ENCODE measurements at places on chromosomes 12 and 14.
A peak's percentile ranks its signal among the peaks of the same experiment; 100 is the strongest.

DNA sequence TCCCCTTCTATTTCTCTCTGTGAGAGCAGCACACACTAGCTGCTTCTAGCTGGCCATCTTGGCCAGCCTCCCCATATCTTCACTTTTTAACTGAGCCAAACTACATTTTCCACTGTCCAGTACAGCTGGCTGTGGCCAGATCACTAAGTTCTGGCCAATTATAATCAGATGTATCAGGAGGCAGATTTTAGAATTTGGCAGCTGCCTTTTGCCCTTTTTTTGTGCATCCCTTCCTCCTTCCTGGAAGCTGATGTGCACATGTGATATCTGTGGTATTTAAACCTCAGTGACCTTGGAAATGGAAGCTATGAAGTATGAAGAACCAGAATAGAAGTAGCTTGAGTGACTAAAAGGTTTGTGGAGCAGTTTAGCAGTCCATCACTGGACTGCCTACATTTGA lies 49.8 kb upstream of the ANO6 start:
- no peak for DNase-seq

DNA sequence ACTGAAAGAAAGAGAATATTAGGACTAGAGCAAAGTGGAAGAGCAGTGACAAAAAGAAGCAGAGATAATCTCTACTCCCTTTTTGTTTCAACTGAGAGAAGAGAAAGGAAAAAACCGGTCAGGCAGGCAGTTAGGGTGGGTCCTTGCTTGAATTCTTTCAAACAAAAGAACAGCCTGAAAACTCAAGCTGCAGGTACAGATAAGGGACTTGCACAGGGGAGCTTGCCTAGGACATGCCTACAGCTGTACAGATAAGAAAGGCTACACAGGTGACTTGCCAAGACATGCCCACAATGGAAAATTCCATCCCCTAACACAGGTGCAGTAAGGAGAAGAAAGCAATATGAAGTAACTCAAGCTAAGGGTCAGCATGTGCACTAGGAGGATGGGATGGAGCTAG lies 532.2 kb upstream of the MIS18BP1 start:
- DNase-seq, result no peak

- no peak for DNase-seq
Measured at GRCh38 chr14:90242444-90242843, 13.9 kb upstream of the PSMC1 start.

DNA sequence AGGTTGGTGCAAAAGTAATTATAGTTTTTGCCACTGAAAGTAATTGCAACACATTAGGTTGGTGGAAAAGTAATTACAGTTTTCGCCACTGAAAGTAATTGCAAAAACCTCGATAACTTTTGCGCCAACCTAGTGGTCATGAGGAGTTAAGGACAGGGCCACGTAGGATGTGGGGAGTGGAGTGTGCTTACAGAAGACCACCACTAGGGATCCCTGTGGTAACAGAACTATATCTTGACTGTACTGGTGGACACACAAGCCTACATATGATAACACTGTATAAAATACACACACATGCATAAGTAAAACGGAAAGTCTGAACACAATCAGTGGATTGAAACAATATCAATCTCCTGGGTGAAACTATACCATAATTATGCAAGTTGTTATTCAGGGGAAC lies 187.4 kb upstream of the ABCD2 start:
- DNase-seq, result no peak

GRCh38 chr12:111457071-111457470 lies 51.3 kb downstream of the SH2B3 start:
- DNase-seq, result no peak

GRCh38 chr12:3755898-3756297 lies 3.0 kb upstream of the CRACR2A start:
- no peak for DNase-seq

DNA sequence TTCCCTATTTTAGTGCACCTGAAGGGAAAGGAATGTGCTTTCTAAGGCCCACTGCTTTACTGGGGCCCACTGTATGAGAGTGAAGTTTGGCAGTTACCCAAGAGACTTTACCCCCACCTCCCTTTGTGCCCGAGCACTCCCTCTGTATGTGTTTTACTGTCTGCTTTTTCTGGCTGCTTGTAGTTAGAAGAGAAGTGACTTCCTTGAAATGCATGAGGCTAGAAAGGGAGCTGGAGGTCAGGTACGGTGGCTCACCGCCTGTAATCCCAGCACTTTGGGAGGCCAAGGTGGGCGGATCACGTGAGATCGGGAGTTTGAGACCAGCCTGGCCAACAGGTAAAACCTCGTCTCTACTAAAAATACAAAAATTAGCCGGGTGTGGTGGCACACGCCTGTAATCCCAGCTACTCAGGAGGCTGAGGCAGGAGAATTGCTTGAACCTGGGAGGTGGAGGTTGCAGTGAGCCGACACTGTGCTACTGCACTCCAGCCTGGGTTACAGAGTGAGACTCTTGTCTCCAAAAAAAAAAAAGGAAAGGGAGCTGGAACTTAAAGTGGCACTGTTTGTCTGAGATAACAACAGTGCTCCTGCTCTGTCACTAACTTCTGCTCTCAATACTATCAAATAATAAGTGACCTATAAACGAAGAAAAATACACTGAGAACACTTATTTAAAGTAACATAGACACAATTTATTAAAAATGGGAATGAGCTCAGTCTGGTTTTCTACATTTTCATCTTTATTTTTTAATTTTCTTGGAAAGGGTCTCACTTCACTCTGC lies 5.8 kb downstream of the TRIP11 start:
- no peak for DNase-seq

GRCh38 chr14:58245562-58245961 lies 919 bp downstream of the PSMA3 start:
- no peak for DNase-seq

- DNase-seq, result no peak
Measured at GRCh38 chr14:68016255-68016914, 196.8 kb downstream of the RAD51B start.

GRCh38 chr12:66707002-66707697 lies 28.3 kb upstream of the GRIP1 start:
- DNase-seq, result no peak

DNA sequence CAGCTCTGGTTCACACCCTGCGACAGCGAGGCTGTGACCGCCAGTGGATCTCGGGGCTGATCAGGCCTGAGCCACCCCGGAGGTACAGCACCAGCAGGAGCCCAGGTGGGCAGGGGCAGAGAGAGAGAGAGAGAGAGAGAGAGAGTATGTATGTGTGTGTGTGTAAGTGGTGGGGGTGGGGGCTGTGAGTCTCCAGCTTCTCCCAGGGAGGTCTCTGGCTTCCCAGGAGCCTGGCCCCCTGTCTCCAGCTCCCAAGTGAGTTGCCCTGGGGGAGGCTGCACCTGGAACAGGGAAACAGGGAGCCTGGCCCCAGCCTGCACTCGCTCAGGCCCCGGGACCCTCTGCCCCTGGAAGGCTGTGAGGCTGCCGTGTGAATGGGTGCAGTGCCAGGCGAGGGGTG lies 2.0 kb downstream of the C14orf180 start:
- DNase-seq, result no peak

DNA sequence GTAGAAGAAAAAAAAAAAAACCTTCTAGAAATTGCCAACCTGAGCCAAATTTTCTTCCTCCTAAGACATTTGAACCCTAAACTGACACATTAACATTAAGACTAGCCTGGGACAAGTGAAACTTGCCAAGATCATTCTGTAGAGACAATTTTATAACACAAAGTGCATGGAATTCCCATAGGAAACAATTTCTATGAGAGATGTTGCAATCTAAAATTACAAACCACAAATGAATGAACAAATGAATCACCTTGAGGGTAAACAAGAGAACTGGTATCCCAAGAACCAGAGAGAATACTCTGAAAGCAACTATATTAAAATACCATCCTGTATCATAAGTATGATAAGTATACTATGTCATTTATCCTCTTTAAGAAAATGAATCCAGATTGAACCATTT lies 165.3 kb downstream of the DICER1 start:
- DNase-seq, result no peak

- no peak for DNase-seq
Measured at GRCh38 chr14:61523751-61524150, 171.6 kb upstream of the HIF1A start.

GRCh38 chr12:121649819-121650353 lies 19.6 kb downstream of the MORN3 start:
- DNase-seq, result peak; percentile 44

GRCh38 chr12:74286254-74286653 lies 251.4 kb upstream of the ATXN7L3B start:
- DNase-seq, result no peak

DNA sequence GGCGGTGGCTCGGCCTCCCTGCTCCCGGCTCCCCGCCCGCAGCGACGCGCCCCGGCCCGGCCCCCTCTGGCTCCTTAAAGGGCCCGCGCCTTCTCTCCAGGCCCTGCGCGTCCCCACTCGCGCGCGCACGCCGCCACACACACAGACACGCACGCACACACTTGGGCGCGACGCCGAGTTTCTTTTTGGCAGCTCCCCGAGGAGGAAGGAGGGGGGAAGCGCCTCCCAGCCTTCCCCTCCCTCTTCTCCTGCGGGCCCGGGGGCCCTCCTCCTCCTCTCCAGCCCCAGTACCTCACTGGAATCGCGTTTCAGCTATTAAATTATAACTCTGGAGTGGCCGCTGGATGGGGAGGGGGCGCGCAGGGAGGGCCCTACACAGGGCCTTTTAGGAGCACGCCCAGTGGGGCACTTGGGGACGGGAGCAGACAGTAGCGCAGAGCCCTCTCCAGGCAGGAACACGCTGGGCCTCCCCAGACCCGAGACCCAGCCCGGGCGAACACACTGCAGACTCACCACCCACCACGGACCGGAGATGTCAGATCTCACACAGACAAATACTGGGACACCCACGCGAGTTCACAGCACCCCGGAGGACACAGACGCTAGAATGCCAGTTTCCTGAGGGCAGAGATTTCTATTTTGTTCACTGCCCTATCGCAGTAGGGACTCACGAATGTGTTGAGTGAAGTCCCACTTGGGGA lies 411 bp upstream of the NCOR2 start:
- DNase-seq, result peak; percentile 84

GRCh38 chr14:37018571-37019240 lies 153.7 kb downstream of the SLC25A21 start:
- no peak for DNase-seq

GRCh38 chr12:33313476-33313875 lies 126.1 kb downstream of the SYT10 start:
- no peak for DNase-seq

GRCh38 chr12:20596061-20596460 lies 99.1 kb upstream of the SLCO1C1 start:
- DNase-seq, result no peak

DNA sequence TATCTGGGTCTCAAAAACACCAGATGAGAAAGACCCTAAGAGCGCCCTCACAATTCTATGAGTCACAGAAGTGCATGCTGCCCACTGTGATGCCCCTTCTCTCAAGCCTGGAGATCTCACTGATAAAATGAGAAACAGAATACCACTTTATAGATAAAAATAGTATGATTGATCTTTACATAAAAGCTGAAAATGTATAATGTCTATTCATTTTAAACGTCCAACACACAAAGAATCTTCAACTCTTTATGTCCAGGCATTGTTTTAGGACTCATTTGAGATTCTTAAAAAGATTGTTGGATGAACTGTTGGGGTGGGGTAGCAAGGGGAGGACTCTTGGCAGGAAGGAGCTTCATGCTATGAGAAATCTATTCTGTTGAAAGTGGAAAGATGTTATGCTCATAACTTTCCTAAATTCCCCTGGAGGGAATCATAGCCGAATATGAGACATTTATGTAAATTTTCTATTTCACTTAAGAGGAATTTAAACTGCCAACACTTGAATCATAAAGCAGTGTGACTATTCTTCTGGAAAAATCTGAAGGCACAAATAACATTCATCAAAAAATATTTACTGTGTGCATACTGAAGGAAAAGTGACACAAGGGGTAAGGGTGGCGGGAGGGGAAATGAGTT lies 174.6 kb downstream of the STXBP6 start:
- no peak for DNase-seq

DNA sequence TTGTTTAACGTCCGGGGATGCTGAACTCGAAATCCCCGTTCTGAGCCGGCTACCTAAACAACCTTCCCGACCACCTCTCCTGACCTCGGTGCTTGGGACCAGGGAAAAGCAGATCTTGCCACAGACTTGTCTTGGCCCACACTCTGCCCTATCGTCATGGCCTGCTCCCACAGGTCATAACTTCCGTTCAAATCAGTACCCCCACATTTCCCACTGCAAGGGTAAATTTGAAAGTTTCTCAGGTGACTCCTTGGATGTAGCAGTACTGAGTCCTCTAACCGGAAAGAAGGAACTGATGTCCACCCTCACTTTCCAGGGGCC lies 612 bp upstream of the RBM23 start:
- no peak for DNase-seq

DNA sequence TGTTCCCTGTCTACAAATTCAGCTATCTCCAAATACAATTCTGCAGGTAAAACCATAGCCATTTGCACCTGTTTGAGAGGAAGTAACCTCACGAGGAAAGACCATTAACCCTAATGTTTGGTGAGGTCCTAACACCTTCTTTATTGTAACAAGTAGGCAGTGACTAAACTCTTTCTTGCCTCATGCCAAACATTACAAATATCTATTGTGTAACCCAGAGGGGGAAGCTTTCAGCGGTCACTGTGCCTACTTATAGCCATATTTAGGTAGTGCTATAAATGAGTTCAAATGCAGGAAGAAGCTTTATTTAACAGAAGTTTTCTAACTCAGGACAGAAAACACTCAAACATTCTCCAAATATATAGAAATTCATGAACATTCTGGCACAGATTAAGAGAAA lies 252.7 kb downstream of the LRFN5 start:
- no peak for DNase-seq

DNA sequence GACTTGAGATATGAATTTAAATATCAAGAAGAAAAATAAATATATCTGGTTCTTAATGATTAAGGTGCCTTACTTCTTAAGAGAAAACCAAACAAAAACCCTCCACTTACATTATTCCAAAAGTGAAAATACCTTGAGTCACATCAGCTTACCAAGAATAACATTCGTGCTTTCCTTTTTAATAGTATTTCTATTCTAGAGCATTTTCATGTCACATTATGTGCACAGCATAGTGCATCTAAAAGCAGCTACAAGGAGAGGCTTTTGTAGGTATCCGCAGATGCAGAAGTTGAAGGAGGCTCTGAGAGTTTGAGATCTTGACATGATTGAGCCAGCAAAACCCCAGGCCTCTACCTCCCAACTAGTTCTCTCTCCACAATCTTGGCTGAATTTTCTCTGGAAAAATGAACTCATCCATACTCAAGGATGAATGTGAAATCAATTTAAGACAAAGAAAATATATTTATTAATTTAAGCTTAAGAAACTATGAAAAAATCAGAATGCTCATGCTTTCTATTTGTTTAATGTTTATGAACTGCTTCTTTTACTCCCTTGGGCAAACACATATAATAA lies 275.0 kb downstream of the AKAP6 start:
- no peak for DNase-seq

GRCh38 chr14:79586989-79587598 lies 624.2 kb downstream of the DIO2 start:
- DNase-seq, result no peak

- DNase-seq, result no peak
Measured at GRCh38 chr12:94714378-94715114, 64.2 kb upstream of the TMCC3 start.

- DNase-seq, result no peak
Measured at GRCh38 chr14:24844011-24844410, 205.9 kb downstream of the STXBP6 start.
